H9 (cell line): ENCODE measurements at places on chromosomes 3 and 15. TPM values are rescaled to one million over a fixed set of nuclear protein-coding genes. Genes with fewer than 3 reads are reported as not detected.

NR1I2 gene
- total RNA-seq: not detected in 2 replicates

STRA6 gene
- 11.2 and 12.8 TPM in 2 replicates for total RNA-seq

RTP3 gene
- total RNA-seq: not detected in 2 replicates

C2CD4B gene
- 0.13 and 0.22 TPM in 2 replicates for total RNA-seq

TGM5 gene
- total RNA-seq: not detected in 2 replicates

AP3B2 gene
- 9.8 and 10.6 TPM in 2 replicates for total RNA-seq

CCDC191 gene
- total RNA-seq: 0.68 and 0.81 TPM in 2 replicates

APBA2 gene
- 12.2 and 14.3 TPM in 2 replicates for total RNA-seq

USP3 gene
- 12.0 and 14.2 TPM in 2 replicates for total RNA-seq

HTR3E gene
- not detected in 2 replicates for total RNA-seq

CLRN1 gene
- not detected in 2 replicates for total RNA-seq

DZIP1L gene
- total RNA-seq: 9.2 and 10.4 TPM in 2 replicates

IL20RB gene
- 1.5 TPM in 2 replicates for total RNA-seq

GXYLT2 gene
- total RNA-seq: 2.0 and 2.6 TPM in 2 replicates

FOXL2NB gene
- total RNA-seq: 0.31 and 0.55 TPM in 2 replicates

PRR23E gene
- not detected in 2 replicates for total RNA-seq

GHSR gene
- not detected in 2 replicates for total RNA-seq

ALS2CL gene
- total RNA-seq: 4.9 and 5.0 TPM in 2 replicates

CIDEC gene
- total RNA-seq: not detected in 2 replicates

ACKR4 gene
- not detected in 2 replicates for total RNA-seq

LXN gene
- 6.7 and 7.7 TPM in 2 replicates for total RNA-seq
